ENCODE measurements at places on chromosomes 7 and 10.

DNA sequence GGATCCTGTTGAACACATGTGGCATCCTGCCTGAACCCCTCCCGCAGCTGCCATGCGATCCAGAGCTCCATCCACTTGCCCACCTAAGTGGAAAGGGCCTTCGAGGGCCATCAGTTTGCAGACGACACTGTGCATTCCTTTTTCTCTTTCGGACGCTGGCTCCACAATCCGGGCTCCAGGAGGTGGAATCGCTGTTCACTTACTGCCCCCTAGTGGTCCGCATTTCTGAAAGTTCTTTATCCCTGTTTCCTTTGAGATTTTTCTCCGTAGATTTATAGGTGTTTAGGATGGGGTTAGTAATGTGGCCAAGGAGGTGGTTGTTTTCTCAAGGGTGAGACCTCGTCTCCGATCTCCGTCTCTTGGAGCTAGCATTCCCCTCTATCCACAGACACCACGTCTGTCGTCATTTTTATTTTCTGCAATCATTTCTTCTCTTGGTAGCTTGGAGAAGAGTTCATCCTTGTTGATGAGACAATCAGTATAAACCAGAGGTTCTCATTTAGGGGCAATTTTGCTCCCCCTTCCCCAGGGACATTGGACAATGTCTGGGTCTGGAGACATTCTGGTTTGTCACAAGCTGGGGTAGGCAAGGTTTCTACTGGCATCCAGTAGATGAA, 204.6 kb downstream of the ARHGAP21 start:
- DNase-seq, result peak; percentile 67

DNA sequence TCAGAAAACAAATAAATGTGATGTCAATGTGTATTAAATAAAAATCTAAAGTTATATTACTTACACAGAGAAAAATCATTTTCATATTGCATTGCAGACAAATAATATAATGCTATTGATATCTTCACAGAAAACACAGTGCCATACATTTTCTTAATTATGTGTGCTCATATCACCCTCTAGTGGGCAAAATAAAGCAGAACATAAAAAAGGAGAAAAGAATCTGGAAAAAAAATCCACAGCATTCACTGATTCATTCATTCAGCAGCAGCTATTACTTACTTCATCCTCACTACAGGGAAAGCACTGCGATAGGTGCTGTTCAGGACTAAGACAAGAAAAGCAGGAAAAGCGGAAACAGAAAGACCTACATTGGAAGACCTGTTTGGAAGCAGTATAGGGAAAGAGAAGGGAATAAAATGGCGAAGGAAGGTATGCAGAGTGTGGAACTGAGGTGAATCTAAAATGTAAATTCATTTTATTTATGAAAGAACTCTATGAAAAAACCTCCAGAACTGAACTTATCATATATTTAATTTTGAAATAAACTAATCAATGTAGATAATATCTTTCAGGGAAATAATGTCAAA, 73.2 kb downstream of the POT1 start:
- DNase-seq, result peak; percentile 52

GRCh38 chr7:158924956-158925355, 68.6 kb downstream of the DYNC2I1 start:
- DNase-seq, result peak; percentile 63

DNA sequence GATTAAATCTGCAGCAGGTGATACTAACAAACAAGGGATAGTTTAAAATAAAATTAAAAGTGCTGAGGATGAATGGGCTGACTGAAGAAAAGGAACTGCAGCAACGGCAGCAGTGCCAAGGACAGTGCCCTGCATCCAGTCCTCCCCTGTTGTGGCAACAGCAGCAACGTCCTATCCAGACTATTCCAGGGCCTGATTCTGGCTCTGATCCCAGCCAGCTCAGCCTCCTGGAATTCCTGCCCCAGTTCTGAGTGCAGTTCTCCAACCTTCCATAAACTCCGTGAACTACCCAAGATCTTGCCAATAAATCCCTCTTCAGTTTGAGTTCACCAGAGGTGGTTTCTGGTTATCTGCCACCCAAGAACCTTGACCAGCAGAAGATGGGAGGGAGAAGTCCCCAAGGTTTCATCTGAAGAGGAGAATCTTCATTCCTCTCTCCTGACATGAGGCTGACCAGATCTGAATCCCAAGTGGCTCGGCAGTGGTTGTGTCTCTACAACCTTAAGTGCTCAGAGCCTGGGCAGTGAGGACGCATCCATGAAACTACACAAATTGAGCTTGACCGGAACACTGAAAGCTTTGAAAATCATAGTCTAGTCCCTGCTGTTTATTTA, 115.8 kb downstream of the SORBS1 start:
- DNase-seq, result peak; percentile 79

- DNase-seq, result no peak
Measured at GRCh38 chr10:119104654-119105015, 722 bp downstream of the DENND10 start.

GRCh38 chr7:7100432-7100849, 81.9 kb upstream of the C1GALT1 start:
- DNase-seq, result no peak

DNA sequence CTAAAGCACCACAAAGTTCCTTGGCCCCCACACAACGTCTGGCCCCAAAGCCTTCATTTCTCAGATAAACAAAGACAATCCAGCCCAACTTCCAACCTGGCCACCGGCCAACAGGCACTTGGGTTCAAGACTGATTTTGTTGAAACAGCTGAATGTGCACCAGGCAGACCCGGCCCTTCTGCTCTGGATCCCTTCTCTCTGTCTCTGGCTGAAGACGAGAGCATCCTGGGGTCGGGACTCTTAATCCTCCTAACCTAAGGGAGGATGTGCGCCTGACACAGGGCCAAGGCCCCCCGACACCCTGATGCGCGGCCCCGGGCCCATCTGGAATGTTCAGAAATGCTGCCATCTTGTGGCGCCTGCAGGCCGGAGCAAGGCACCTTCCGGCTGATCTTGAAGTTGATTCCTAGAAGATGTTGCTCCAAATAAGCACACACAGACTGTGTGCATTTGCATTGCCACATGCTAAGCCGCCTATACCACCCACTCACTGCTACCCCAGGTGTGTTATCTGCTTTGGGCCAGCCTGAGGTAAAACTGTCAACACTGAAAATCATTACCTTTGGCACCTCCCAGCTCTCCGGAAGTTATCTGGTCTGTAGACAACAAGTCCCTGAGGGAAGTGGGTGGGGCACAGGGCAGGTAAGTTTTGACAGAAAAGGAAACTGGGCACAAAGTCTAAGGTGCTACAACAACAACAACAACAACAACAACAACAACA, 98.4 kb upstream of the HABP2 start:
- DNase-seq, result peak; percentile 45

GRCh38 chr10:61791216-61791615, 110.3 kb upstream of the ARID5B start:
- peak; percentile 41 for DNase-seq

DNA sequence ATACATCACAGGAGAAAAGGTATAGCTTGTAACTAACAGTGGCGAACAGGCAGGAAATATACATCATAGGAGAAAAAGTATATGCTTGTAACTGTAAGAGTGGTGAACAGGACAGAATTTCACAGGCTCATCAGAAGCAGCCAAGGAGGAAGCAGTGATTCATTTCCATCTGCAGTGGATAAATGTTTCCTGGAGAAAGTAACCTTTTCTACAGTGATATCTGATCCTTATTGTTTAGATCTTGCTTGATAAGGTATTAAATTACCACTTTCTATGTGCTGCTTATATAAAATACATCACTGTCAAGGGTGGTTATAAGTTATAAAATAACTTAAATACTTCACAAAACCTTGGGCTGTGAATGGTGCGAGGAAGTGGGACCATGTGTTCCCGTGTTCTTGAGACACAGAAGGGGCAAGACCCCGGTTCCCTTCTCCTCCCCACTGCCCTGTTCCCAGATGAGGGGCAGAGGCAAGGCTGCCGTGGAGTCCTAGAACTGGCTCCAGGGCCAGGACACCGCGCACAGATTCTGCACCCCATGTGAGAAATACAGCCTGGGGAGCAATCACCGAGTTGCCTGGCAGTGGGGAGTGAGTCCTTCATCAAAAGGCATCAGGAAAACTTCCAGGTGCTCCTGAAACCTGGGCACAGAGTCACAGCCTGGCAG, 135.2 kb downstream of the DIP2C start:
- DNase-seq, result peak; percentile 48

- DNase-seq, result no peak
Measured at GRCh38 chr10:123518765-123519164, 147.4 kb upstream of the GPR26 start.

GRCh38 chr7:103524042-103524907, 78.3 kb upstream of the SLC26A5 start:
- DNase-seq, result peak; percentile 63

GRCh38 chr10:81130014-81130413, 592.3 kb downstream of the SH2D4B start:
- no peak for DNase-seq

GRCh38 chr10:89390476-89391225, 1.8 kb upstream of the IFIT1 start:
- DNase-seq, result no peak

DNA sequence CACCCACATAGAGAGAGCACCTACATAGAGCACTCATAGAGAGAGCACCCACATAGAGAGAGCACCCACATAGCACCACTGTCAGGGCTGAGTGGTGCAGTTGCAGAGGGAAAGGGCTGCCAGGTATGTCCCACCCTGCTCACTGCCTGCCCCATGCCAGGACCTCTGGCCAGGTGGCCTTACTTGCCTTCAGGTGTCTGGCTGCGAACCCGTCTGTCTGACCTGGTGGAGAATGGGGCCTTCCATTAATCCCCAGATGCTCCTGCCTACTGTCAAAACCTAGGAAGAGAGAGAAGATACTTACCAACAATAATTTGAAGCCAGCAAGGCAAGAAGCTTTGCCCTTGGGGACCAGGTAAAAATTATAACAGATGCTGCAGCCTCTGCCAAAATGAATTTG, 51.1 kb downstream of the INSIG1 start:
- DNase-seq, result no peak

All from fibroblast of mammary gland (primary cell).